Posterior cingulate gyrus (tissue), 11 donors: ENCODE measurements at places on chromosomes 16 and 17.

- DNase-seq = no peak
Observed at GRCh38 chr16:72166151-72166550, 5.8 kb downstream of the PMFBP1 start.

GRCh38 chr17:8253801-8254200, 4.7 kb downstream of the PFAS start:
- DNase-seq = no peak

DNA sequence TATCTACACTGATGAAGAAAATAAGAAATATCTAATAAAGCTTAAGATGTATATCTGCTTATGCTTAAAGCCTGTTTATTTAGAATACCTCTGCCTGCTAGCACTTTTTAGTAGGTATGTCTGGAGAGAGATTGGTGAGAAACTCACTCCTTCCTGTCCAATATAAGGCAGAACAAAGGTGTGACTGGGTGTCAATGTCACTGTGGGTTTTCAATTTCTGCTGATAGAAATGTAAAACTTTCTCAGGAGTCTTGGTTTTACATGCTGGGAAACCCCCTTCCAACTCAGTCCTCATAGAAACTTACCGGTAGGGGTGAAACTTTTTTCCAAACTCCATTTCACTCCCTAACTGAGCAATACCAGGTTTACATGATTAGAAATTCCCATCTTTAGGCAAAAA, 17.8 kb upstream of the MPHOSPH6 start:
- no peak for DNase-seq

DNA sequence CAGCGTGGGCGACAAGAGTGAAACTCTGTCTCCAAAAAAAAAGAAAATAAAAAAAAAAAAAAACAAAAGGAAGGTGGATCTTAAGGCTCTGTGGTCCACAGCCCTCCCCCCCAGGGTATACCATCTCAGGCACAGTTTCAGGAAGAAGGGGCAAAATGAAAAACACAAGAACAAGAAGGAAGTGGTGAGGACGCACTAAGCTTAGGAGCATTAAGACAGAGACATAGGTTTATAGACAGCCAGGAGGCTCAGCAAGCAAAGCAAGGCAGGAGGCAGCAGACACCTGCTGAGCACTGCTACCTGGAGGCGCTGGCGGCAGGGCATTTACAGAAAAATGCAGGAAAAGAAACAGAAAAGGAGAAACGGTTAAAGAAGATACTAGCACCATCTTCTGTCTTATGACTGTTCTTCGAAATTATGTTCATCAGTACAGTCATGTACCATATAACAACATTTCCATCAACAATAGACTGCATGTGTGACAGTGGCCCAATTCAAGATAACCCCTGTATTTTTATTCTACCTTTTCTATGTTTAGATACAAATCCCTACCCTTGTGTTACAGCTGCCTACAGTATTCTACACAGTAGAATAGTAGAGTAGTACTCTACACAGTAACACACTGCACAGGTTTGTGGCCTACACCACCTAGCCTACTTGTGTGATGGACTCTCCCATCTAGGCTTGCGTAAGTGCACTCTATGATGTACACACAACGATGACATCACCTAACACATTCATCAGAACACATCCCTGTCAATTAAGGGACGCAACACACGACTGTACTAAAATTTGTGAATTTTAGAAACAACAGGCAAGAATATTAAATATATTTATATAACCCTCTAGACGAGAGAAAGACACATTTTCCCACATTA, 62.5 kb downstream of the XPO6 start:
- no peak for DNase-seq

DNA sequence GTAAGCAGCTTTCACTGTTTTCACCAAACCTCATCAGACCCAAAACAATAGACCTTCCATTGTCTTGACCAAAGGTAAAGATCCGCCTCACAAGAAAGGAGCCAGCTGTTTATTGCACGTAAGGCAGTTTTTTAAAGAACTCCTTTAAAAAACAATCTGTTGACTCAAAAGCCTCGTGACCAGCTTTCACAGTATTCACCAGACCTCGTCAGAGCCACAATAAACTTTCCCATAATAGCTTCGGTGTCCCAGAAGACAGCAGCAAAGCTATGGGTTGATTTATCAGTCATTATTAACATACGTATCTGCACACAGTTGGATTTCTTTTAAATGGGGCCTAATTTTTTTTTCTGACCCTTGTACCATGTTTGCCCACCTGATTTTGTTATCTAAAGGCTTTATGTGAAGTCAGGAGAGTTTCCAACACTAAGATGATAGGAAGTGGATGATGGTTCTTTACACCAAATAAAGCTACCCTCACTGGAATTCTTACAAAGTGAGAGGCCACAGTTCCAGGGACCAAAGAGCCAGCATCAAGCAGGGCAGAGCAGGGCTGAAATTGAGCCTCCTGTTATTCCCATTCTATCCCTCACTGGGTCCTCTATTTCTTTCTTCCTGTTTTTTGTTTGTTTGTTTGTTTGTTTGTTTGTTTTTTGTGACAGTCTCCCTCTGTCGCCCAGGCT, 17.6 kb upstream of the HELZ start:
- no peak for DNase-seq

DNA sequence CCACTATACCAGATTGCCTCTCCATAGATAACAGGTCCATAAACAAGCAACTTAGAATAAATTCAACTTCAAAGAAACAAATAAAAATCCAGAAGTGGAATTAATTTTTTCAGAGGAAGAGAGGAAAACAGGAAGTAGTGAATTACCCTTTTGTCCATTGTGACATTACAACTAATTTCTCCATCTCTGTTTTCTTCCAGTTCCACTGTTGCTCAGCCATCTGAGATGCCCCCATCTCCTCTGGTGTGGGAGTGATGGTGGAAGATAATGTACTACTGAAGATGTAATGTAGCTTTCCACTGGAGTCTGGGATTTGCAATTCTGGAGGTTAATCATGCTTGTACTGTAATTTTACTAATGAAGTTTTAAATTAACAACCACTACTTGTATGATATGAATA, 124.6 kb upstream of the TMEM97 start:
- no peak for DNase-seq

DNA sequence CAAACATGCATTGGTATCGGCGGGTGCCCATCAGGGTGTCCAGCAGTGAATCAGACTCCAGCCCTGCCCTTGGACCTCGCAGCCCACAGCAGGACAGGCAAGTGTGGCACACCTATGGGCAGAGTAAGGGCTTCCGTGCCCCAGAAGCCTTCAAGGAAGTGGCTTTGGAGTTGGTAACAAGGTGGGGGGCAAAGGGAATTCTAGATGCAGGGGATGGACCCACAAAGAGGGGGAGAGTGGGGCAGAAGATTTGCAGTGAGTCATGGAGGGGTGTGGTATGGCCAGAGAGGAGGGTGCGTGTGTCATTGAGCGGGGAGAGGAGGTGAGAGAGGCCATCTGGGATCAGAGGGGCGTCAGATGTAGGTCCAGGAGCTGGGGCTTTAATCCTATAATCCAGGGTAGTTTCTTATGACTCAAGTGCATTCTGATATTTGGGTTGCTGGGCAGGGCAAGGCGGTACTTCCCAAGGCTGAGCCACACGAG, 8.5 kb upstream of the SPNS2 start:
- DNase-seq = no peak

- DNase-seq = no peak
Observed at GRCh38 chr17:4696437-4696805, 7.5 kb downstream of the PELP1 start.

GRCh38 chr16:26772503-26772902, 294.2 kb upstream of the C16orf82 start:
- no peak for DNase-seq

- no peak for DNase-seq
Observed at GRCh38 chr16:19888834-19889233, 4.2 kb upstream of the GPRC5B start.

- no peak for DNase-seq
Observed at GRCh38 chr16:11238272-11239202, 17.5 kb downstream of the SOCS1 start.

DNA sequence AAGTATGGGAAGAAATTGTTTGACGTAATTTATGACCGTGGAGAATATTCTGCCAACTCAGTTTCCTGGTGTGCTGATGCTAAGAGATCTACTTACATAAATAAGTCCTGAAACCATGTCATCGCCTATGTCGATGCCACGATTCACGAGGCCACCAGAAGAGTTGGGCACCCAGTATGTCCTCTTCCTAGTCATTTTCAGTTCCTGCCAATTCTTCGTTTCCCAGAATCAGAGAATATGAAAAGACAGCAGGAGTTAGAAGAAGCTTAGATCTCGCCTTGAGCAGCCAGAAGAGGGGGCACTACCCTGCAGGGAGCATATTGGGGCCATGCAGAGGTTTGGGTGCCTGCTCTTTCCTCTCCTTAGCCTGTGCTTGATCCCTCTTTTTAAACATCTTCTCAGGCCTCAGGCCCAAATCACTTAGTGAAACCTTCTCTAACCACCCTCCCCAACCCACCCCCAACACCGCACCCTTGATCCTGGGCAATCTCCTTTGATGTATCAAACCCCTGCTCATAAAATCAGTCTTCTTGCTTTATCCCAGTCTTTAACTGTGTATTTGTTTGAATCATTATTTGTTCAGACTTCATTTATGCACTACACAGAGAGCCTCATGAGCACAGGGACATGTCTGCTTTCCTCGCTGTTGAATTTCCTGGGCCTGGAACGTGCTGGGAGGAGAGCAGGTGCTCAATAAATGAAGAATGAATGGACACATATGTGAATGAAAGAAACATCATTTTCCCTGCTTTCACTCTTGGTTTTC, 12.2 kb upstream of the LONP2 start:
- DNase-seq = peak; percentile 16

- DNase-seq = no peak
Observed at GRCh38 chr17:49316258-49316570, 45.8 kb downstream of the ZNF652 start.

GRCh38 chr16:17483351-17483750, 12.6 kb upstream of the XYLT1 start:
- no peak for DNase-seq

DNA sequence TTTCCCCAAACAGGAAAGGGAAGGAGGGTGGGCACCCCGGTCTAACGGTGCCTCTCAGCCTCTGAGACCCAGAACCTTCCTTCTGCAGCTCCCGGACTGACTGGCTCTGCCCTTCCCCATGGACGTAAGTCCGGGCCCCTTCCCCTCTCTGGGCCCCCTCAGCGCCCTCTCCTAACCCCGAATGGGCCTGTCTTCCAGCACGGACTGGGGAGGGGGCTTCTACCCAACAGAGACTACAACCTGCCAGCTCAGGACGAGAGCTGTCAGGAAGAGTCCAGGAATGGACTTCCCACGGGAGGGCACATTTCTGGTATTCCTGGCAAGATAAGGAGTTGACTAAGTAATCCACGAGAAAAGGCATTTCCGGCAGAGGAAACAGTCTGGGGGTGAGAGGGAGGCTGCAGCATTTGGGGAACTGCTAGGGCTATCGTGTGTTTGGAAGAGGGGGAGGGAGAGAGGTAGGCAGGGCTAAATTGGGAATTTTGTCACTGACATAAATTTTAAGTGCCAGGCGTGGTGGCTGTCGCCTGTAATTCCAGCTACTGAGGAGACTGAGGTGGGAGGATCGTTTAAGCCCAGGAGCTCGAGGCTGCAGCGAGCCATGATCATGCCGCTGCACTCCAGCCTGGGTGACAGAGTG, 12.1 kb upstream of the ALDOA start:
- DNase-seq = no peak

DNA sequence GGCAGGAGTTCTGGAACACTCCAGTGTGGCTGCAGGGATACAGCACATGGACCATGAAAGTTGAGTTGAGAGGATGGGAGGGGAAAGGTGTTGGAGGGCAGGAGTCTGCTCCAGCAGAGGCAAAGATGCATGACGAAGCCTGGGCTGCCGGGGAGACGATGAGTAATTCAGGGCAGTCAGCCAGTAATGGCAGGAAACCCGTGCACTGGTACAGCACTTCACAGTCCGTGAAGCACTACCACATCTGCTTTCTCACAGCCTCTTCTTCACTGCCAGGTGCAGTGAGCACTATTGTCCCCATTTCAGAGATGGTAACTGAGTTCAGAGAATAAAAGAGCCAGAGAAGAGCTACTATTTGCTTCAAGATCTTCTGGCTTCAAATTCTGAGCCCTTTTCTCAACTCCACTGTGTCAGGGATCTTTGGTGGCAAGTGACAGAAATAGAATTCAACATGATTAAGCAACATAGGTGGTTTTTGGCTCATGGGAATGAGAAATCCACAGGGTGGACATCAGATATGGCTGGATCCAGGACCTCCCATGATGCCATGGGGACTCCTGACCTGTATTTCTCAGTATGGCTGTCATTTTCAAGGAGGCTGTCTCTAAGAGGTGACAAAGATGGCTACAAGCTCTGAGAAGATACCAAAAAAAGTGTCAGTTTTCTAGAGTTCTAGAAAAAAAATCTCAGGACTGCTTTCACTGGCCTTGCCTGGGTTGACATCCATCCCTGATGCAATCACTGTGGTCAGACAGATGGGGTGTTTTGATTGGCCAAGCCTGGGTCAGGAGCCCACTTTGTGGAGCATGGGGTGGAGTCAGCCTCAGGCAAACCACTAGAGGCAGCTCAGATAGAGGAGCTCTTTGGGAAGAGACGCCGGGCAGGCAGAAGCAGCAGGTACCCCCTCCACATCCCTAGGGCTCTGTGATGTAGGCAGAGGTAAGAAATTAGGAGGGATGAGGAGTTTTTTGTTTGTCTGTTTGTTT, 24.7 kb downstream of the IL21R start:
- DNase-seq = peak; percentile 89

- peak; percentile 95 for DNase-seq
Observed at GRCh38 chr17:3535253-3535995, 22.2 kb downstream of the TRPV3 start.

GRCh38 chr17:55391244-55391757, 30.3 kb downstream of the MMD start:
- DNase-seq = peak; percentile 72

GRCh38 chr16:53995378-53995777, 291.2 kb downstream of the IRX3 start:
- DNase-seq = no peak

GRCh38 chr16:28210979-28211588, 681 bp downstream of the XPO6 start:
- DNase-seq = peak; percentile 57

GRCh38 chr17:11928436-11928835, 68.8 kb downstream of the ZNF18 start:
- DNase-seq = no peak

DNA sequence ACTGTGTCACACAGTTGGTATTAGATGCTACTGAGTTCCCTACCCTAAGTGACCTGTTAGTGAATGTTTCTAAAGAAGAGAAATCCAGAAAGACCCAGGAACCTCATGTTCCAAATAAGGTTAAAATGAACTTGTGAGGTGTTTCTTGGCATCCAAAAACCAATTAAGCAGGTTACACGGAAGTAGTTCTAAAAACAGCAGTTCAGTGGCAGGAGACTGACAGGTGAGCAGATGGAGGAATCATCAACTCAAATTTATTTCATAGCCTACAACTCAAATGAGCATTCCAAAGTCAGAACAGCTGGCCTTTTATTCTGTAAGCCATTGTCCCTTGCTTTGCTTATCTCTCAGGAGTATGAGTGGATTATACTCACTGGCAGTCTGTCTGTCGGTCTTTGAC, 188.3 kb downstream of the IRX3 start:
- no peak for DNase-seq

- DNase-seq = no peak
Observed at GRCh38 chr17:39084558-39084957, 66.9 kb downstream of the PLXDC1 start.

GRCh38 chr17:80024206-80024972, 11.3 kb downstream of the TBC1D16 start:
- no peak for DNase-seq
